Stimulated activated CD8-positive, alpha-beta memory T cell treated with anti-CD3 and anti-CD28 coated beads, Interleukin-2, amount 100 ng/mL, for 1 hour (primary cell): ENCODE measurements at places on chromosomes 7 and 10.

DNA sequence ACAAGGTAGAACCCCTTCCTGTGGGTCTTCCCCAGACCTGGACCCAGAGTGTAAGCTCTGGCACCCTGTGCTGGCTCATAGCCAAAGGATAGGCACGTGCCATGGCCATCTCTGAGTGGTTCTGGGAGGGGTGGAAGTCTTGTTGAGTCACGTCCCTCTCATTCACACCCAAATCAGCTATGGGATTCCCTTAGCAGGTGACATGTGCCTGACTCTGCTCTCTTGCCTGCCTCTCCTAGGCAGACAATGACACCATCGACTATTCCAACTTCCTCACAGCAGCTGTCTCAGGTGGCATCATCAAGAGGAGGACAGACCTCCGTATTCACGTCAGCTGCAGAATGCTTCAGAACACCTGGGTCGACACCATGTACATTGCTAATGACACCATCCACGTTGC, 59.8 kb downstream of the C10orf120 start:
- DNase-seq = no peak

DNA sequence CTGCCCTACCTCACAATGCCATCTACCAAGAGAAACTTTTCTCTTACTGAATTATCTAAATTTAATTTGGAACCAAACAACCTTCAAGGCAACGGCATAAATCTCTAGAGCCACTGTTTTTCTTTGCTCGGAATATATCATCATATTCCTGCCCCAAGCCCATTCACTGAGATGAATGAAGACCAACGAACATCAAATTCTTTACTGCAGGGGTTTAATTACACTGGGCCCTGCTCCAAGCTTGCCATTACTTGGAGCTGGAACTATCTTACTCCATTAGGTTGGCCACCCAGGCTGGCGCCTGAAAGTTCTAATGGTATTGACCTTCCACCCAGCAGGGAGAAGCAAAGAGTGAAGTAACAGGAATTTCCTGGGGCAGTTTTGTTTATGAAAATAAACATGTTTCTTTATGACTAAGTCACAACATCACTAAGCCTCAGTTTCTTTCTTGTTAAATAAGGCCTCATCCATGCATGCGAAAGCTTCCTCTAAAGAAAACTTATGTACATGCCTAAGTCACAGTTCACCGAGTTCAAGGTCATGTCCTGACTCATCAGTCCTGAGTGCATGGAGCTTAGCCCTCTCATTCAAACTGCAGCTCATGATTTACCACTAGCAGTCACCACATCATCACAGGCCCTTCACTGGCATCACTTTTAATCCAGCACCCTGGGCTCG, 42.1 kb upstream of the ANAPC16 start:
- no peak for DNase-seq

- no peak for DNase-seq
Observed at GRCh38 chr7:142885311-142886230, at the start of gene TRPV6. Gene TRPV6, minus strand, starts transcription at chr7:142885745.

GRCh38 chr7:155725006-155725355, 80.5 kb downstream of the RBM33 start:
- DNase-seq = no peak

DNA sequence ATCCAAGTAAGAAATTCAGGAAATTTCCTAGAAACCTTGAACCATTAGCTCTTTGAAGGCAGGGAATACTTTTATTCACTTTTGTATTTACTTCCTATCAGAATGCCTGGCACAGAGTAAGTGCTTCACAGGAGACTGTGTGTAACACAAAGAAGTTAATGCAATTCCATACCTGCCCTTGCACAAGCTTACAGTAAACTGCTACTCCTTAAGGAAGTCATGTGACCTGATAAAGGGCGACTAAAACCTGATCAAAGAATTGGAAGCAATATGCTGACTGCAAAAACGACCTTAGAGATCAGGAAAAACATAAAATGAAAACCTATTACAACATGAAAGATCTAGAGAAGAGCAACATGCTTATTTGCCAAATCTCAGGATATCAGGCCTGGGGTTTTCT, 178.2 kb upstream of the HPS1 start:
- no peak for DNase-seq

DNA sequence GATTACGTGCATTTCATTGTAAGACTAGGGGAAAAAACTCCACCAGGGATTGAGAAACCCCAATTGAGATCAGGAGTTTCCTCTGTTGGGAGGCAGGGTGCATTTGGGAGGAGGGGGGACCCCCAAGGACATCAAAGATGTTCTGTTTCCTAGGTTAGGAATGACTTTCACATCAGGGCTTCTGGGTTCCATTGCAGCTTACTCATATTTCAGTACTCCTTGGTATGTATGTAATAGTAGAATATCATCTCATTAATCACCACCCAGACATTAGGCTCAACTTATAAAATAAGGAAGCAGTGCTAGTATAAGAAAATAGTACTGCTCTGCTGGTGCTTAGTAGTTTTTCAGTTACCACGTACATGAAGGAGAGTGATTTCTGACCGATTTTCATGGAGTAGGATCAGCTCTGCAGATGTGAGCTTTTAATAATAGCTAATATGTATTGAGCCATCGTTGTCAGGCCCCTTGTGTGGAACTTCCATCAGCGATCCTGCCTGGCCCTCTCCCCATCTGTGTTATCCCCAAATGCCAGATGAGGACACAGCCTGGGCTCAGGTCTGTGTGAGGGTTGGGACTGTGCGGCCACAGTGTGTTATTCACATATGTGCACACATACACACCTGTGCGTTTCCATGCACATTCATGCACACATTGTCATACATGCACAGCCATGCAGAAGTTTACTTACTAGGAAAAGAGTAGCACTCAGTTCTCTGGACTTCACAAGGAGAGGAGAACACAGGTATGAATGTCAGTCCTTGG, 23.5 kb downstream of the UPP1 start:
- DNase-seq = no peak

- DNase-seq = no peak
Observed at GRCh38 chr10:14048930-14049613, 281.7 kb downstream of the FRMD4A start.

DNA sequence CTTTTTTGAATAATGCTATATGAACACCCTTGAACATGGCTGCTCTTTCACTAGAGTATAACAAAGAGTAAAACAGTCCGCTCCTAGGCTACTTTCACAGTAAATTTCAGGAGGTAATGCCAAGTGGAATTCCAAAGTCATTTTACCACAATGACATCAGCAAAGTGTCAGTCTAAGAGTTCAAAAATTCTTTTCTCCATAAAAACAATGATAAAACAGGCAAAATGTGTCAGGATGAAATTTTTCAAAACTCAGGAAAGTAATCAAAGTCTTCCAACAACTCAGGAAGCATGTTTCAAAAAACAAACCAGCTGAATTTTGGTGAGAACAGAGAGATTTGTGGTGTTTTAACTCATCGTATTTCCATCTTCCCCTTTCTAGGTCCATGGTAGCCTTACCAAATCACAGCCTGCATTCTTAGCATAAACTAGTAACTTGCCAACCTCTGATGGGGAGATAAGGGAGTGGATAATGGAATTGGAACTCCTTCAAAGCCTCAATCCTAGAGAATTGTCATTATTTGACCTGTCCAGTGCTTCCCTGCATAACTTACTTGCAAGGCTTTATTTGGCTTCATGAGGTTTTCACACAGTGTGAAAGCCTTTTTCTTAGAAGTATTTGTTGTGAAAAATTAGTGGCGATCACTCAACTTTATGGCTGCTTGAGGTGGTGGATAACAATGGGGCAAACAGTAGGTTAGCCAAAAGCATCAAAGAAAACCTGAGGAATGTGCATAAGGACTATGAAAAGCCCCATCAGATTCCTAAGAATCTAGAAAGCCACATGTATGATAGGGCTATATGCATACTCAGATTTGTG, 302.7 kb downstream of the HDAC9 start:
- DNase-seq = no peak

DNA sequence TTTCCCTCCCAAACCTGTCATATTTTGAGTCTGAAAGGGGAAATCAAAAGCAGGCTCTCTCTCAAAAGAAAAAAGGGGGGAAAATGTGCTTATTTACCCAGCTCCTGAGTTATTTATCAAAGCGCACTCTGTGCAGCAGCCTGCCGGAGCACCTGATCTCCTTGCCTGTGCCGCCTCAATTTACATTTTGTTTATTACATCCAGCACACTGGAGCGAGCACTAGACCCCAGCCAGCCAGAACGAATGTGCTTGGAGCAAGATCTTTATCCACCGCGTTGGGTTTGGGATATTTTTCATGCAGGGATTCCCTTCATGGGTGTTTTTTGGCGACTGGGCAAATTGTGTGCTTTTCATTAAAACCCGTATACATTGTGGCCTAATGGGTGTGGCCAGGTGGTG, 161.9 kb upstream of the INSYN2A start:
- no peak for DNase-seq

GRCh38 chr10:29805134-29805723, 170.5 kb upstream of the SVIL start:
- DNase-seq = no peak
